ENCODE measurements at places on chromosomes 16 and 17.

DNA sequence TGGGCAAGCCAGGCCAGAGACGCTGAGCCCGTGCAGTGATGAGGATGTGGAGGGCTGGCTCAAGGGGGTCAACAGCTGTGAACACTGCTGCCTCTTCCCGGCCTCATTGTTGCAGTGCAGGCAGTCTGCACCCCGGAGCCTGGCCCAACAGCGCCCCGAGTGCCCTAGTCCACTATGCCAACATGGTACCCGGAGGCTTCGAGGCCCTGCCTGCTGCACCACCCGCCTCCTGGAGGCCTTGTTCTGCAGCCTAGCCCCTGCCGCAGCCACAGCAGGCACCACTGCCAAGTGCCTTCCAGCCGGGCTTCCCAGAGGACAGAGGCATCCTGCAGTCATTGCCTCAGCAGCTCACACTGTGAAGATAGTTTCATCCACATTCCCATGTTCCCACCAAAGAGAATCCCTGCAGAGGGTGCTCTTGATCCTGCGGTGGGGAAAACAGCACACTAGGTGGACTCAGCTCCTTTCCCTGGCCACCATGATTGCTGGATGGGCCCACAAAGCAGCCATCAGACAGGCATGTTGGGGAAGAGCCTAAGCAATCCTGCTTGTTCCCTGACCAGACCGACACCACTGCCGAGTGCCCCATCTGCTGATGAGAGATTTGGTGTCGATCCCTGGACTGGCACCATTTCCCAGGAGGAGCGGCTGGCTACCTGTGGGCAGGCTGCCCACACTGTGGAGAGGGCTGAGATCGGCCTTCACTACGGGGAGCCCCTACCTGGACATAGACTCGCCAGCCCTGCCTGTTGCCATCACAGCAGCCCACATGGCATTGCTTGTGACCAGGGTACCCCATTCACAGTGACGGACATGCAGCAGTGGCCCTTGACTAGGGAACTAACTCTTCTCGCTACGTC is 44.9 kb downstream of the USP22 start:
- no peak for DNase-seq

DNA sequence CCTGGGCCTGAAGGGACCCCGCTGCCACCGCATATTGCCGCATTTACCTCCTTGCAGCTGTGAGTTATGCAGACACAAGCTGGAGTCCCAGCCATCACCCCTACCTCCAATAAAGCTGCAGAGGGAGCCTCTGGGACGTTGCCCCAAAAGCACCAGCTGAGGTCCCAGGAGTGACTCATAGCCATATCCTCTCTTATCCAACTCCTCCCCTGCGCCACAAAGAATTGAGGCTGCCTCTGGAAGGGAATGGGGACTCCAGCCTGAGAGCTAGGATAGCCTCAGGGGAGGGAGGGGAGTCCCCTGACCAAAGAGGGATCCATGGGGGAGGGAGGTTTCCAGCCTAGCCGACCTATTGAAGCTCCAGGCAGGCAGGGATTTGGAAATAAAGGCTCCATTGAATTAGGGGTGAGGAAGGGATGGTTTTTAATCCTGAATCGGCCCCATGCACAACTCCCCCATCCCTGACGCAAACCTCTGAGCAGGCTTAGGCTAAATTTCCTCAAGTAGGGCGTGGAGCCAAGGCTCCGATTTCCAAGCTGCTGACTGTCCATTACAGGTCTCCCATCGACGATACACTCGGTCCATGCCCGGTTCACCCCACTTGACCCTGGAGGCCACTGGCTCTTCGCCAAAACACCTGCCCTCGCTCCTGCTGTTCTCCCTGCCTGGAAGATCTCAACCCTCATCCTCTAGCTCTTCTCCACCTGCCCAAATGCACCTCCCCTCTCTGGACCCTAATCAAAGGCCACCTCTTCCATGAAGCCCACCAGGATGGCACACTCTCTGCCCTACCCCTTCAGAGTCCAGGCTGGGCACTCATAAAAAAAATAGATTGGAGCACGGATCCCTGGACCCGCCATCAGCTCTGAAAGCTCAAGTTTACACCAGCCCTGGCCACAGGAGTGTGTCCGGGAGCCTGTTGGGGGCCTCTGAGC is 27.5 kb downstream of the PIMREG start:
- no peak for DNase-seq

DNA sequence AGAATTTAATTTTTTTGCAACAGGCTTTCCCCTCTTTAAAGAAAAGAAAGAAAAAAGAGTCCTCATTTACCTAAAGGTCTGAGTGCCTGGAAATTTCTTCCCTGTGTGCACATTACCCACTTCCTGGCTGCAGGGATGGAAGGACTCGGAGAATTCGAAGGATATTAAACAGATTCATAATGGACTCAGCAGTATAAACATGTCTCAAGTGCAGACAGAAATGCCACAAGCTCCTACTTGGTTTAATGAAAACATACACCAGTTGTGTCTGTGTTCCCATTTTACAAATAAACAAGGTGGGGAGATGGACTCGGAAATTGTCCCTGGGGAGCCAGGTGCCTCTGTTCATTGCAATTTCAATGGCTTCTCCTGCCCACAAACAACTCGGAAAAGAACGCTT is 47.2 kb downstream of the MEOX1 start:
- DNase-seq: no peak

DNA sequence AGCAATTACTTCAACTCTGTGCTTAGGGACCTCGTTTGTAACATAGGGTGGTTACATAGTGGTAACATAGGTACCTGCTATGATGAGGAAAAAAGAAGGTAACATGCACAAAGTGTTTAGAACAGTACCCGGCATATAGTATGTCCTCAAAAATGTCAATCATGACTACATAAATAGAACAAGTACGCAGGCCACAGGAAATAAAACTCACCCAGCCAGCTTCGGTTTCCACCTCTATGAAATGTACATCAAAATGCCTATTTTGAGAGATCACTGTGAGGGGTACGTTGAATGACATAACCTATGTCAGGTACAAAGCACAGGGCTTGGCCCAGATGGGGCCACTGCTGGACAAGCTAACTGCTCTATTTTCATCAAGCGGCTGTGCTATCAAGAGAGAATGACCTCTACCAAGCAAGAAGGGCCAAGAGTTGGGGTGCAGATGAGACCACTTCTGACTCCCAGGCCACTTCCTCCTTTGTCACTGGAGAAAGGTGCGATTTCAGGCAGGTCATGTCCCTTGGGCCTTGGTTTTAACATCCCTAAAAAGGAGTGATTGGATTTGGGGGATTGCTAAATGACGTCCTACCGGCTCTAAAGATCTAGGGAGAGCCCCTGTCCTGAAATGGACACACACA is 45.4 kb downstream of the WSB1 start:
- DNase-seq: no peak

GRCh38 chr17:66304304-66305174 is 2.1 kb downstream of the PRKCA start:
- peak; percentile 38 for DNase-seq

DNA sequence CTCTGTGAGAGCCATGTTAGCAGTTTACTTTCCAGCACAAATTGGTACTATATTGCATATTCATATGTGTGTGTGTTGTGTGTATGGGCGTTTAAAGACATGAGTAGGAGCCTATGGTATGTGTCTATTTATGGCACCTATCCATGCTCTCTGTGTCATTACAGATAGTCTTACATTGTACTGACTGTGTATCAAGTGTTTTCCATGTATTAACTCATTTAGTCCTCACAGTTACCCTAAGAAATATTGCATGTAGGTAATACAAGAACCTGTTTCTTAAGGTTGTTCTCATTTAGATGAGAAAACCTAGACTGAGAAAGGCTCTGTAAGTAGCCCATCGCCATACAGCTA is 1.6 kb downstream of the ALG1 start:
- DNase-seq: no peak

DNA sequence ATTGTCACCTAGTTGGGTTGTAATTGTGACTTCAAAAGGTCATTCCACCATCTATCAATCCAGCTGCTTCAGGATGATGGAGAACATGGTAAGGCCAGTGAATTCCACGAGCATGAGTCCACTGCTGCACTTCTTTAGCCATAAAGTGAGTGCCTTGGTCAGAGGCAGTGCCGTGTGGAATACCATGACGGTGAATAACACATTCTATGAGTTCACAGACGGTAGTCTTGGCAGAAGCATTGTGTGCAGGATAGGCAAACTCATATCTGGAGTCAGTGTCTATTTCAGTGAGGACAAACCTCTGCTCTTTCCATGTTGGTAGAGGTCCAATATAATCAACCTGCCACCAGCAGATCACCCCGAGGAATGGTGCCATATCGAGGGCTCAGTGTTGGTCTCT is 650.9 kb downstream of the KCNJ2 start:
- no peak for DNase-seq

DNA sequence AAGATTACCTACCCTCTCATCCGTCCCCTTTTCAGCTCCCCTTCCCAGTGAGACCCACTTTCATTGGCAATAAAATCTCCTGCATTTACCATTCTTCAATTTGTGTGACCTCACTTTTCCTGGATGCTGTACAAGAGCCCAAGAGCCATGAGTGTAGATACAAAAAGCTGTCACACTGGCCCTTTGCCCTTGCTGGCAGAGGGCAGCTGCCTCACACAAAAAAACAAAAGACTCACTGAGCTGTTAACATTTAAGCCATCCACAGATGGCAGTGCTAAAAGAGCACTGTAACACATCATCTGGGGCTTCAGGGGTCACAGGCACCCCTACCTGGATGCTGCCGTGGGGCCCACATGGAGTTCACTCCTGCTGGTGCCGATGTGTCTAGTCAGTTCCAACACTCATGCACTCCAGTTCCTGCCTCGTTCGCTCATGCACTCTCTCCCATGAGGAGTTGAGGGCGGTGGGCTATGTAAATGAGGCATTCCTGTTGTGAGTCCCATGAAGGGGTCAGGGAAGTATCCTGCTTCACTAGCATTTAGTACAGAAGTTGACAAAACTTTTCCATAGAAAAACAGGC is 123.1 kb downstream of the CA10 start:
- no peak for DNase-seq

DNA sequence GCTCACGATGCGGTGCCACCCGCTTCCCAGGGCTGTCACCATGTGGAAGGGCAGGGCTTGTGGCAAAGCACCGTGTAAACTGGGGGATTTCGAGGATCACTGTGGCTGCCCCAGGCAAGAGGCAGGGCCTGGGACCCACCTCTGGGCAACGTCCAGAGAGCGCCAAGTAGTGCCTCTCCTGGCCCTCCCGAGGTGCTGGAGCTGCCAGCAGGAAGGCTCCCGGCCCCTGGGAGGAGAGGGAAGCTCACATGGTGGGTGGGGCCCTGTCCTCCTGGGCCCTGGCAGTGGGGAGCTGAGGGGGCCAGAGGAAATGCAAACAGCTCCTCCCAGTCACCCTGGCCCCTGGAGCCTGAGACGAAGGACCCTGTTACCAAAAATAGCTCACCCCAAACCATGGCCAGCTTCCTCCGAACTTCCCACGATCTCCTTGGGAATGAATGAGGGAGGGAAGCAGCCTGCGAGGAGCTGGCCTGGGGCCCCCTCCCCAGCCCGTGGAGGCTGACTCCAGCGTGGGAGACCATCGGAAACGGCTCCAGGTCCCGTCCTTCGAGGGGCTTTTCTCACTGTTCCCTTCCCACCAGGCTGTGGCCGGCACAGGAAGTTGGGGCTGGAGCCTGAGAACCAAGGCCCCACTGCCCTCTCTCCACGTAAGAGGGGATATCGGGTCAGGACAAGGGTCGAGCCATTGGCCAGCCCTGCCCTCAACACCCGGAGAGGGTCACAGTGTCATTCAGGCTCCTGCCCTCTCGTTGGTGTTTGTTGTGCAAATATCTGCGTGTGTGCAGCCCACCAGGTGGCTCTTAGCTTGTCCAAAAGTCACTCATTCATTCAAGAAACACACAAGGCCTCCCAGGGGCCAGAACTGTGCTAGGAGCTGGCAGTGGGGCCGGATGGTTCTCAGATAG is 17.7 kb downstream of the VASN start:
- no peak for DNase-seq

DNA sequence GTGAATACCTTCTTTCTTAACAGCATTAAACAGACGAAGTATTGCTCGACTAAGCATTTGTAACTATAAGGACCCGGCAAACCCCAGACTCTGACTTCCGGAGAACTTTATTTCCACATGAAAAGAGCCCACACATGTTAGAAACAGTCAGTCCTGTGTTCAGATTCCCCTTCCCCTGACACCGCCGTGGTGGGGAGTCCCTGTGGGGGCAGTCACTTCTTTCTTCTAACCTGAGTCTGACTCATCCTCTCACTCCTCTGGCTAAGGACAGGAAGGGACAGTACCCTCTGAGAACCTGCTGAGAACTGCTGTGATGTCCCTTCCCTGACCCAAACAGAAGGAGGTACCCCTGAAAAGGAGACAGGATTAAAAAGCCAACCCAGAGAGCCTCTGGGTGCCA is 165.1 kb downstream of the XYLT1 start:
- DNase-seq: peak; percentile 18

- no peak for DNase-seq
Measured at GRCh38 chr16:89890200-89890599, 16.8 kb downstream of the TCF25 start.

GRCh38 chr17:46917516-46917915 is 5.4 kb upstream of the GOSR2 start:
- DNase-seq: no peak

DNA sequence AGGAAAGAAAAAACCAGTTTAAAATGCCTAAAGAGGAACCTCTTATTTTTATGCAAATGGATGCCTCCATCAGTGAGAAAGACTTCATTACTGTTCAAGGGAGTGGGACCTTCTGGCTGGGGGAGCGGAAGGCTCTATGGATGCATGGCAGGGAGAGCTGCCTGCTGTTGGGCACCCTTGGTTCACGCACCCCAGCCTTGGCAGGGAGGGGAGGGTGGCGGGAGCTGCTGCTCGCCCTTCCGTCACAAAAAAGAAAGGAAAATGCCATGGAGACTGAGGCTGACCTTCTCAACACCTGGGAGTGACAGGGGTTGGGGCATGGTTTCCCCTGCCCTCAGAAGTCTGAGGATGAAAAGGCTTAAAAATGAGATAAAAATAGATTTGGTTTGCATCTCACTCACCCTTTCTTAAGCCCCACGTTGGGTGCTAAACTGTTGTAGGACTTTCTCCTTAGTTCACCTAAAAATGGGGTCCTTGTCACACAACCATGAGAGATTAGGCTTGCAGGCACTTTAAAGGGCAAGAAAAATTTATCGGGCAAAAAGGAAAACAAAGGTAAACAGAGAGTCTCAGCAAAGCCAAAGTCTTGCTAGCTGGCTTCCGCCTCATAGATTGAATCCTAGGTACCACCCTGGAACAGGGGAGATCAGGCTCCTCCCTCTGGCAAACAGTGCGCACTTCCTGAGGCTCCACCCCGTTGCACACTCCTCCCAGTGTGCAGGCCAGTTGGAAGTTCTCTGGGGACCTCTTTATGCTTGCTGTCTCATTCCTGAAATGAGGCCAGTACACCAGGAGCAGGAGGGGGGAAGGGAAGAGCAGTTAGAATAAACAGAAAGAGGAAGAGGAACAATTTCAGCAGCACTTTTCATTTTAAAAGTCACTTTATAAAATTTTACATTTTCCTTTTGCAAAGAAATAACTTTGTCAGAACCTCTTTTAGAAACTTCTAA is 31.6 kb downstream of the PHKB start:
- no peak for DNase-seq

Data from activated T-cell treated with anti-CD3 and anti-CD28 coated beads, Interleukin-2, amount 50 U/mL, for 1 hour (primary cell).